Adrenal gland (tissue), 19 donors: ENCODE measurements at places on chromosomes 5 and 9. TPM values are rescaled to one million over a fixed set of nuclear protein-coding genes. Genes with fewer than 3 reads are reported as not detected.

F2RL2 gene
- 1.5 TPM for total RNA-seq

HACD4 gene
- total RNA-seq = 9.8 TPM

ACER2 gene
- 5.3 TPM for total RNA-seq

LRRC14B gene
- total RNA-seq = not detected

KCNN2 gene
- 18.5 TPM for total RNA-seq

LHX6 gene
- total RNA-seq = 0.17 TPM

IL3 gene
- total RNA-seq = not detected

LECT2 gene
- total RNA-seq = not detected

HIGD2A gene
- total RNA-seq = 259 TPM

SLC34A3 gene
- total RNA-seq = not detected

GARIN3 gene
- total RNA-seq = not detected
